ENCODE measurements at places on chromosomes 12 and 14. TPM values are rescaled to one million over a fixed set of nuclear protein-coding genes. Genes with fewer than 3 reads are reported as not detected.

DNA sequence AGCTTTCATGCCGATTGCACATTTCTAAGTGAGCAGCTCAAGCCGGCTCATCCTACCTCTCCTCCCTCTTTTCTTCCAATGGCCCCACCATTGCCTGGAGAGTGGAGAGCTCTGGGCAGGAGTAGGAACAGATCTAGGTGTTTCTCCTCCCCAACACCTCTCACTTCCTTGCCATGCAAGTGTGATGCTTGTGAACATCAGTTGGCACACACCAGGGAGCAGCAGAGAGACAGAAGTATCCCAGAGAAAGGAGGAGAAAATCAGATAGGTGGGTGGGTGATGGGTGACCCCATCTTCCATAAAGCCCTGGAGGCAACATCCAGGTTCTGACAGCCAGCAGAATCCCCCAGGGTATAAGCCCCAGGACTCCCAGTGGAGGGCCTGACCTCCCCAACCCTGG, 27.8 kb downstream of the NPC2 start:
- H3K4me3 ChIP-seq: no peak overlapping the region
- H3K36me3 ChIP-seq: no peaks in the 10 kb centered on the region
- no peak overlapping the region for H3K27ac ChIP-seq
- DNase-seq: no peak

DNA sequence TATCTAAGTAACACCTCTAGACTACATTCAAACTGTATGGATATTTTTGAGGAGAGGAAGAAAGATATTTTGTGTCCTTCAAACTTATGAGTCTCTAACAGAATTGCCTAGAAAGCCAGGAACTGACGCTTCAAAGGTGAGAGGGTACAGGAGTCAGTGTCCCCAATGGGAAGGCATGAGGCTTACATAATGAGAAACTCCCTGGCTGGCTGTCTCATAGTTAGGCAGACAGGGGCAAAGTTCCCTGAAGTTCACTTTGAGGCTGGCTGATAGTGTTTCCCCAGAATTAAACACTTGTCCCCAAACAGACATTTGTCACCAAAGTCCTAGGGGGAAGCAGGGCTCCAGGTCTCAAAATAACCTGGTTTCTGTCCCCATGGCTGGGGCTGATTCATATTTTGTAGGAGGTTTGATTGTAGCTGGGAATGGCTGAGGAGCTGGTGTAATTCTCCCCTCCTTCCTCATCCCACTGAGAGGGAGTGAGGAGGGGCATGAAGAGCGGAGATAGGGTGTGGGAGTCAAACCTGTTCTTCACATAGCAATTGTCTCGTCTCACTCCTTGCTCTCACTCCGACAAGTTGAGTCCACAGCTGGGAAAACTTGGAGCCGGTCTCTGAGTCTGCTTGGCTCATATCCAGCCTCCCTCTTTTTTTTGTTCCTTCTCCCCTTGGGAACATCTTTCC, 56.4 kb upstream of the CISTR start:
- no peak for DNase-seq
- no peak overlapping the region for H3K27ac ChIP-seq
- no peaks in the 10 kb centered on the region for H3K36me3 ChIP-seq
- peaks cover 8% of the 10 kb centered on the region for H3K27me3 ChIP-seq
- no peak overlapping the region for H3K4me3 ChIP-seq
- H3K4me1 ChIP-seq: no peaks in the 10 kb centered on the region

- H3K27ac ChIP-seq: no peak overlapping the region
- no peaks in the 10 kb centered on the region for H3K27me3 ChIP-seq
- H3K36me3 ChIP-seq: no peaks in the 10 kb centered on the region
- no peaks in the 10 kb centered on the region for H3K4me1 ChIP-seq
- no peak for DNase-seq
Observed at GRCh38 chr12:82818271-82819035, 131.7 kb downstream of the TMTC2 start.

Gene PZP
- not detected for total RNA-seq

- H3K36me3 ChIP-seq: no peaks in the 10 kb centered on the region
- H3K27me3 ChIP-seq: peaks cover 11% of the 10 kb centered on the region
- H3K4me1 ChIP-seq: no peaks in the 10 kb centered on the region
- no peak overlapping the region for H3K27ac ChIP-seq
- no peak overlapping the region for H3K4me3 ChIP-seq
- DNase-seq: no peak
Observed at GRCh38 chr12:15446807-15447206, 124.5 kb downstream of the PTPRO start.

DNA sequence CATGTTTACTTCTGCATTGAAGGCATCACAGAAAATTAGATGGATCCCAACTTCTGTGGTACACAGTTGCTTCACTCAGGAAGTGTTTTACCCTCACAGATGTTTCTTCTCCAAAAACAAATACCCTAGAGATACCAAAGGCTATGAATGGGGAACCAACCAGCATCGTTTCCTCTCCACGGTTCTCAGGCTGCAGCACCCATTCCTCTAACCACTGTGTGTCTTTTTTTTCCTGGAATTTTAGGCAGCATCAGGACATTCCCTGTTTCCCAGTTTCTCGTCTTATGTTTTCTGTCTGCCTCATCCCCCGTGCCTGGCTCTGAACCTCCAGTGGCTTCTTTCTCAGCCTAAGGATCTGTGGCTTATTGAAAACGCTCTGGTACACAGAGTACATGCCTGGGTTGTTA, 72.0 kb upstream of the TBX5 start:
- H3K27me3 ChIP-seq: peaks cover 45% of the 10 kb centered on the region
- peaks cover 2% of the 10 kb centered on the region for H3K36me3 ChIP-seq
- DNase-seq: no peak
- no peak overlapping the region for H3K27ac ChIP-seq

GRCh38 chr12:125296701-125297100, 231.5 kb downstream of the AACS start:
- DNase-seq: no peak
- H3K4me3 ChIP-seq: no peak overlapping the region
- H3K4me1 ChIP-seq: no peaks in the 10 kb centered on the region
- H3K36me3 ChIP-seq: no peaks in the 10 kb centered on the region
- H3K27ac ChIP-seq: no peak overlapping the region
- no peaks in the 10 kb centered on the region for H3K27me3 ChIP-seq

Gene CLEC2A
- not detected for total RNA-seq

Measured in activated T-helper 1 cell treated with anti-CD3 and anti-CD28 coated beads, Interleukin-12 subunit alpha, Interleukin-12 subunit beta, Interleukin-2, Interleukin-4 antibody, amounts not matched to agents 30 ng/mL and 10 ng/mL and 1 ng/mL, durations not matched to agents 14 hours and 24 hours and 36 hours (primary cell).